ENCODE measurements at places on chromosomes 5 and 9.

GRCh38 chr9:94861589-94862272 lies 135.2 kb downstream of the AOPEP start:
- DNase-seq: peak; percentile 37

GRCh38 chr5:116088062-116088461 lies 3.2 kb downstream of the COMMD10 start:
- DNase-seq: no peak

DNA sequence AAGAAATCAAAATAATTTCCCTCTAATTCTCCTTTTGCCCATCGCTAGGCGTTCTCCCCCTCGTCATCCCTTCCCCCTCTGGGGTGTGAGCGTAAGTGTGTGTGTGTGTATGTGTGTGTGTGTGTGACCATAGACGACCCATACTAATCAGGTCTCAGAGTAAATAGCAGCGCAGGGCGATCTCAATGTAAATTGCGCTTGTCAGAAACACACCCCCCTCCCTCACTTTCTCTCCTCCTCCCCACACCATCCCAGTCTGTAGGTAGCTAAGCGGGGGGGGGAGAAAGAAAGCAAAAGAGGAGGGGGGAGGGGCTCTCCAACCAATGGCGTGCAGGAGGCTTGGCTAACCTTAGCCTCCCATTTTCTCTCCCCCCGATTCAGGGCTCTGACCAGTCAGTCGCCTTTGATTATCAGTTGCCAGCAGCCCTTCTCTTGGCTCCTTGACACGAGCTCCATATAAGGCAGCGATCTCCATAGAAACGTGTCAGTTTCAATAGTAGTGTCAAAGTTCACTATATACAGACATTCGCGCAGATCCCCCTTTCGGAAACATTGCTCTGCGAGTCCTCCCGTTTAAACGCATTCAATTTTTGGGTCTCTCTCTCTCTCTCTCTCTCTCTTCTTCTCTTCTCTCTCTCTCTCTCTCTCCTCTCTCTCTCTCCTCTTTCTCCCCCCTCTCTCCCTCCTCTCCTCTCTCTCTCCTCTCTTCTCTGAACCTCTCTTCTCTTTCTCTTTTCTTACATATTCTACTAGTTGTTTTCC lies at the start of gene NR2F1:
Gene NR2F1, plus strand, starts transcription at position 546 of the 762 bp plus-strand sequence. CDS start 1,802 bp downstream, outside the sequence.
- peak; percentile 98 for DNase-seq

DNA sequence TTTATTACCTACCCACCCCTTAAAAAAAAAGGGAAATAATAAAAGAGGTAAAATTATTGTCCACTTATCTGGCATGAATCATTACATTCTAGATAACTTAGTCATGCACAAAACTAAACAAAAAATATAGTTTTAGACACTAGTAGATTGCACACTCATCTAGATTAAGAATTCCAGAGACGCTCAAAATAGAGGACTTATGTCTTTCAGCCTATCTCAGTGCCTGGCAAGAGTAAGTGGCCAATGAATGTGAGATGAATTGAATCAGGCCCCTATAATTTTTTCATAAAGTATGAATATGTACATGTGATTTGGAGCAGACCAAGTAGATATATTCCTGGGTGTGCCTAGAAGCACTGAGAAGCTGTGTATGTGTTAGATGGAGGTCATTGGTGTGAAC lies 2.0 kb upstream of the RXFP3 start:
- no peak for DNase-seq

DNA sequence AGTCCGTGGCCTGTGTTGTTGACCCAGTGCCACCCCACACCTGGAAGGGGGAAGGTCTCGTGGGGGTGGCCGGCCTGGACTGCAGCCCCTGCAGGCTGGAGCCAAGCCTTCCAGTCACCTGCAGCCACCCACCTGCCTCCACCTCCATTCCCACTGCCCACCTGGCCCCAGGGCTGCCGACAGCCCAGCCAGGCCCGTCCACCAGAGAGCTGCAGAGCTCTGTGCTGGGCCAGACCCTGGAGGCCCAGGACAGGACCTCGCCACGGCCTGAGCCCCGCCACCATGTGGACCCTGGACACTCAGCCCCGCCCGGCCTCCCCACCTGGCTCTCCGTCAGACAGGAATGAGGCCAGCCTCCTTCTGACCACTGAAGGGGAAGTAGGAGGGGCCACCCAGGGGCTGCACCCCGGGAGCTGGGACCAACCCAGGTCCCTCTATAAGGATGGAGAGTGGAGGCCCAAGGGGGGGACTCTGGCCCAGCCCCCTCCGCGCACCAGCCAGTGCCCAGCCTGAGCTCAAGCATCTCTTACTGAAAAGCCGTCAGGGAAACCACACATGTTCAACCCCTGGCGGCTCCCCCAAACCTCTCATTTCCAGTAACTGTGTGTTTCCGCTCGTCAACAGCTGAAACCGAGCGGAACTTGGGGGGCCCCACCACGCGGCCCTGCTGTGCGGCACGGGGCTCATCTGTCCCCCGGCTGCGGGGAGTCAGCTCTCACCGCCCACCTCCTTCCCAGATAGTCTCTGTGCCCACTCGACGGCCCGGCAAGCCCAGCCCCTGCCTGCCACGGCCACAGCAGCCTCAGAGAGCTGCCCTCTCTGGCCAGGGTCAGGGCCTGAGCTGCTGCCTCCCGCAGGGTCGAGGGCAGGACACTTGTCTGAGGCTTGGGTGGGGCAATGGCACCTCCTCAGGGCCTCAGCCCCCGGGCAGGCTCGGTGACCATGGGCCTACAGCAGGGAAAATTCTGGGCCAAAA lies 12.8 kb downstream of the NOTCH1 start:
- DNase-seq: no peak

DNA sequence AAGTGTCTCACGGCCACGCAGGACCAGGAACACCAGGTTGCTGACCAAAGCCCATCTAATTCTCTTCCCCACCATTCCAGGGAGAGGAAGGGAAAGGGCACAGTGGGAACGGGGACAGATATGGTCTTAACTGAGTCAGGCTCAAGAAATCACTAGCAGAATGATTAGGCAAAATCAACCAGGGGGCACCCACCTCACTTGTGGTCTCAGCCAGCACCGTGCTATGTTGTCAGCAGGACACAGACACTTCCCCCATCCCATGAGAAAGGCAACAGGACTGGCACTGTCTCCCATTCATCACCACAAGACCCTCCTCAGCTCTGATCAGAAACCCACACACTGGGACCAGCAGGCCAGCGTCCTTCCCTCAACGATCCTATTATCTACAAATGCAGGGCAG lies 2.9 kb downstream of the BICD2 start:
- no peak for DNase-seq

GRCh38 chr5:56950626-56951125 lies 1.2 kb downstream of the MIER3 start:
- peak; percentile 87 for DNase-seq

GRCh38 chr5:131481569-131481968 lies 153.5 kb downstream of the RAPGEF6 start:
- no peak for DNase-seq

GRCh38 chr5:53482717-53483638 lies 2.5 kb downstream of the FST start:
- DNase-seq: peak; percentile 55

DNA sequence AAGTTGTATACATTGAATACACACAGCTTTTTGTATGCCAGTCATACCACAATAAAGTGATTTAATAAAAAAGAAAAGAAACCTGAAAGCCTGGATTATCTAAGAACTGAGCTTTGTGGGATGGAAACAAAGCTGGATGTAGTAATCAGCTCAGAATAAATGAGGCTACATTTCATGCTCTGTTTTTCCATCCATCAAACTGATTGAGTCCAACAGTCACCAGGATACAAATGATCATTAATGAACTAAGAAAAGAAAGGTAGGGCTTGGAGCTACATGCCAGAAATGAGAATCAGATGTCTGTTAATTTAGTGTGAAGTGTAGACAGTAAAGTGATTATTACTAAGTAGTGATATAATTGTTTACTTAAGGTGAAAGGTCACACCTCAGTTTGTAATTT lies 109.8 kb upstream of the TARS1 start:
- DNase-seq: no peak

GRCh38 chr5:54693936-54694657 lies 176.5 kb downstream of the SNX18 start:
- DNase-seq: no peak

GRCh38 chr9:33146298-33146697 lies 20.8 kb downstream of the B4GALT1 start:
- DNase-seq: no peak

GRCh38 chr5:176173647-176174046 lies 64.6 kb upstream of the SIMC1 start:
- no peak for DNase-seq

GRCh38 chr9:131590449-131590848 lies 45.1 kb downstream of the PRRT1B start:
- DNase-seq: no peak

- peak; percentile 33 for DNase-seq
These were observed 628.0 kb upstream of the ADAMTS16 start for GRCh38 chr5:4511996-4512656.

DNA sequence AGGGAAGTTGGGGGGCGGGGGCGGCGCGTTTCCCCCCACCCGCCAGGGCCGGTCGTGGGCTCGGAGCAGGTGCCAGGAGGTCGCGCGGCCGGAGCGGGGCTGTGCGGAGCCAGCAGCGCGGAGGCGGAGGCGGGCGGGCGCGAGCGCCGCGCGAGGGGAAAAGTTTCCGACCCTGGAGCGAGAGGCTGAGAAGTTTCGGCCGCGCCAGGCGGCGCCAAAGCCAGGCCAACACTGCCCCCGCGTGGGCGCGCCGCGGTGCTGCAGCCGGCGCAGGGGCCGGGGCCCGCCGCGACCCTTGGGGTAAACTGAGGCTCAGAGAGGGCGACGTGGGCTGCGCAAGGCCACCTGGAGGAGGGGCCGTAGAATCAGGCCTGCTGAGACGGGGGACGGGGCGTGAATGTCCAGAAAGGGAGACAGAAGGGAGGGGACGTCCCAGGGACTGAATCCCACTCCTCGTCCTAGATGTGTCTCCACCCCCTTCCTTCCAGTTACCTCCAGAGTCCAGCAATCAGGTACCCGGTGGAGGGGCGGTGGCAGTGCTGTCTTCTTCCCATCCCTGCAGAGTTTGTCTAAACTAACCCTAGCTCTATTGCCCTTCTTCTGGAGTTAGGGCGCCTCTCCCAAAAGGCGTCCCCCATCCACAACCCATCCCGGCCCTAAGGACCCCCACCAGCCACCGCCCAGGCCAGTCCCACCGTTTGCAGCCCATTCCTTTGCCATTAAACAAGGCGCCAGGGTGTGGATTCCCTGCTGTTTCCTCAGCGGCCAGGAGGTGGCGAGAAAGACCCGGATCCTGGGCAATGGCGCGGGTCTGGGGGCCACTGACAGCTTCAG lies 10.2 kb downstream of the C9orf50 start:
- peak; percentile 86 for DNase-seq

- DNase-seq: peak; percentile 28
These were observed 247.5 kb upstream of the TUT7 start for GRCh38 chr9:86601697-86602096.

DNA sequence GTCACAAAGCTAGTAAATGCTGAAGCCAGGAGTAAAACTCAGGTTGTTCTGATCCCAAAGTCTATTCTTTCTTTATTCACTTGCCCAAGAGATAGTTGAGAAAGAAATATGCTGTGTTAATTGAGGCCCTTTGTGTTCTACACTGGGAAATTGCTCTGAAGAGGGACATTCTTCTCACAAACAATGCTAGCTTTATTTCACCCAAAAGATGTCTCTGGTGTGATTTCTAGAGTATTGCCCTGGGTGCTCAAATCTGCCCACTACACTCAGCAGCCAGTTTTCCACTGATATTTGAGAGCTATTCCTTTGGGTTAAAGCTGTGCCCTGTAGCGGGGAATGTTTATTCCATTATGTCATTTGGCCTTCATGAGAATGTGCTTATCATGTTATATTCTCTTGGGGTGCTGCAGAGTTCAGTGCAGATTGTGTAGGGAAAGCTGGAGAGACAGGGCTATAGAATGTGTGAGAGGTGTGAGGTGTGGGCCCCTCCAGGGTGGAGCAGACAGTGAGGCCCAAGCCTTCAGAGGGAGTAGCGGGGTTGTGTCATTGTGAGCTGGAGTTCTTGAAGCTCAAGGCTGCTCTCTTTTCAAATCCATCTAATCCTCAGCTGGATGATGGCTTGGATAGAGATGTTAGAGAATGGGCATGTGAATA lies 21.0 kb upstream of the C5orf63 start:
- no peak for DNase-seq

DNA sequence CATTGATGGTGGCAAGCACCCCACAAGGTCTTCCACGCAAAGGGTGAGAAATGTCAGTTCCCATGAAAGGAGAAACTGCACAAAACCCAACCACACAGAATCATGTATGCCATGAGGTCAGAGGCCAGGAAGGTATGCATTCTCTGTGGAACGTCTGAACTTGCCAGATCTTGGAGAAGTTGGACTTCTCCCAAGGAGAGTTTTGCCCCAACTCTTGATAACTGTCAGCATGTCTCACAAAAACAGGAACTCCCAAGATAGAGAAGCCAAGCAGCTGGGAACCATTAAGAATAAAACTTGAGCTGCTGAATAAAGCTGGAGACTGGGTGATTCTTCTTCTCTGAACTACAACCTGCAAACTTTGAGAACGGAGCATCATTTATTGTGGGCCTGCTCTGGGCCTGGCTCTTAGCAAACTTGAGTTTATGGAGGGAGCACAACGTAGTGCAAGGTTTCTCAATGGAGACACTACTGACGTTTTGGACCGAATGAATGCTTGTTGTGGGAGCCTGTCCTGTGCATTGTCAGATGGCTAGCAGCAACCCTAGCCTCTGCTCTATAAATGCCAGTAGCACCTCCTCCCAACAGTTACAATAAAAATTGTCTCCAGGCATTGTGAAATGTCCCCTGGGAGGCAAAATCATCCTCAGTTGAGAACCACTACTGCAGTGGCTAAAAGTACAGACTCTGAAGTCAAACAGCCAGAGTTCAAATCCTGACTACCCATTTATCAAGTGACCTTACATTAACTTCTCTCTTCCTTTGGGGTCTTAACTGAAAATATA lies 193.5 kb downstream of the ACTL7B start:
- no peak for DNase-seq

GRCh38 chr9:121567500-121568342 lies 68.1 kb upstream of the GGTA1 start:
- DNase-seq: peak; percentile 40

GRCh38 chr5:149951138-149951749 lies 6.7 kb upstream of the PDE6A start:
- no peak for DNase-seq

GRCh38 chr9:79360387-79361347 lies 211.1 kb upstream of the TLE4 start:
- DNase-seq: peak; percentile 52

DNA sequence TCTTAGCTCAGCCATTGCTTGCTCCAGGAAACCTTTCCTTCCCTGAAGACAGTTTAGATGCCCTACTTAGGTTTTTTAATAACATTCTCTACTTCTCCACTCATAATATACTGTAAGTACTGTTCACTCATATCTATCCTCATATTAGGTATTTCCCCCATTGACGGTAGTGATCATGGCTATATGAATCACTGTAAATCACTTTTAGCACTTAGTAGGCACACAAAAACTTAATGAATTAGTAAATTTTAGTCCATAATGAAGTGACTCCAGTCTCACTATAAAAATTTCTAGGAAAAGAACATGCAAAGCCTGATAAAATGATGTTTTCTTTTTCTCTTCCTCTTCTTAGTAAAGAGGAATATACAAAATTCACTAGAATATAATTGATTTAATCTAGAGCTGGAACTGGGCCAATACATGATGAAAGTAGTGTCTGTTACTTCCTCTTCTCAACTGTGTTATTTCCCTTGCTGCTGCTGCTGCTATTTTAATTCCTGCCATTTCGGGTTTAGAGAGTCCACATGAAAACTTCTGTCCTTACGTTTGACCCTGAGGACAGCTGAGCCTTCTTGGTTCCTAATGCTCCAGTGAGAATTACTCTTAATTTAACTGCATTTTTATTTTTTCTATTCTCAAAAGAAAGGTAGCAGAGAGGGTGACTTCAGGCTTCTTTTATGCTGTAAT lies 73.5 kb downstream of the LNPEP start:
- no peak for DNase-seq

All from astrocyte of the hippocampus (primary cell).